ENCODE measurements at places on chromosomes 4 and X.

- DNase-seq = no peak
These were observed 734 bp downstream of the STOX2 start for GRCh38 chr4:183905593-183906488.

DNA sequence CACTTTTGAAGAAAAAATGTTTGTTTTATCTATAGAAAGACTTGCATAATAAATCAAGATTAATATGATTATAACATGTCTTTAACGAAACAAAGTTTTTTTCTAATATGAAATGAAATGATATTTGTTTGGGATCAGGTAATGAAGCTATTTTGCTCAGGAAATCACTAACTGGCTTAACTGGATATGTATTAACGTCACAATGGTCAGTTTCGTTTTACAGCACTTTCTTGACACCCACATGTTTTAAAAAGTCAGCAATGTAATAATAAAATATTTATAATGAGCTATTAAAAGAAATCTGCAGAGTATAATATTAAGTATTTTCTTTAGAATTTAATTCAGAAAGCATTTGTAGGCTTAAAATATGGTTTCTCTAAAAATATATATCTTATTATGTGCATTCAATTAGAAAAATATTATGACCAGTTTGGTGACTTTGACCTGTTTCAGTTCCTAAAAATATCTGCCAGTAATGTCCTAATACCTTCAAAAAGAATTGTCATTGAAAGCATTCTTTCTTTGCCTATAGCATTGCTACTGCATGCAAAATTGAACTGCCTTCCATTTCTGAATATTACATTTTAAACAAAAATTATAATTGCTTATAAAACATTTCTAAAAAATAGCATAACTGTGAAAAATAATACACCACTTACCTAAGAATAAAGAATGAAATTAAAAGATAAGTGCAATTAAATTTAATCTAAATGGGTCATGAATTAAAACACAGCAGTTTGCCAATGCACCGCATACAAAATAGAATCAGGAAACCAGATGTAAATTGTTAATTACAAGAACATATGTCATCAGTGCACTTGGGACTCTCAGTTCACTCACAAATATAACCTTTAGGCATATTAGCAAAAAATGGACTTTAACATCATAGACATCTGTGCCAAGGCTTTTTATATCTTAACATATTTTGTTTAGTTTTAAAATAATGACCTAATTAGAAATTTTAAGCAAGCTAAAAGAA, 31.6 kb downstream of the TIGD2 start:
- no peak for DNase-seq

GRCh38 chrX:115652221-115652620, 91.2 kb downstream of the PLS3 start:
- DNase-seq = no peak

DNA sequence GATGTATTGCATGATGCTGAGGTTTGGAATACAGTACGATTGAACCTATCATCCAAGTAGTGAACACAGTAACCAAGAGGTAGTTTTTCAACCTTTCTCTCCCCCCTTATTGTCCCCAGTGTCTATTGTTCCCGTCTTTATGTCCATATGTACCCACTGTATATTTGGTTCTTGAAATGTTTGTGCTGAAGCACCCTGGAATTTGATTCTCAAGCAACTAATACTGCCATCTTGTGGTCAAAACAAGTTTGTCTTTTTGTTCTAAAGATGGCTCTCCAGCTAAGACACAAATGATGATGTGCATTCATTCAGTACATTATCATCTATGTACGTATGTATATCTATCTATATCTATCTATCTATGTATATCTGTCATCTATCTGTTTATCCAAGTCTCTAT, 33.5 kb upstream of the DCX start:
- no peak for DNase-seq

DNA sequence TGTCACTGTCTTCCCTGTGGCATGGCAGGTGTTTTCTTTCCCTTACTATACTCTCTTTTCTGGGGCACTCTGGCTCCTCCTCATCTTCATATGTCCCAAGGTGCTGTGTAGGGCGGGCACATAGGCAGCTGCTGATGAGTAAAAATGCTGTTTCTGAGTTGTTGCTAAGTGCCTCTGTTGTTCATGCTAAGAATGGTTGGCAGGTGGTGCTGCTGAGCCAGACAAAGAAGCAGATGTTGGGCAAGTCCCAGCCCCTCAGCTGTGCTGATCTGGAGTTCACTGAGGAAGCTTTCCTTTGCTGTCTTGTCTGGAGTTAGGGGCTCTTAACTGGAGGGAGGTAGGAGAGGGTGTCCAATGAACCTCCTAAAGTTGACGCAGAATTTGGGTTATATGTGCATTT, 40.6 kb downstream of the HADH start:
- DNase-seq = peak; percentile 66

DNA sequence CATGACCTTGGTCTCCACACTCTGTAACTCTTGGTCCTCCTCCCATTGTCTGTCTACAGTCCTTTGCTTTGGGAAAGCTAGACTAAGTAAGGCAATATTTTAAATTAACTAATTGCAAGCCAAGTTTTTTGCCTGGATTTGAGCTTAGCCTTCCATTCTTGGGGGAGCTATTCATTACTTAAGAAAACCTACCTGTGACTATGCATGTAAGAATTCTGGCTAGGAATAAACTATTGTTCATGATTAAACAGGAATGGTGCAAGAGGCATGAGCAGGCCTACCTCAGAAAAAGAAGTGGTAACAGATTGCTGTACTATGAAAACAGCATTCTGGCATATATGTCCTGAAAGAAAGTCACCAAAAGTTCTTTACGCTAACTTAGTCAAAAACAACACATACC, 309.4 kb downstream of the MAPK10 start:
- DNase-seq = no peak

DNA sequence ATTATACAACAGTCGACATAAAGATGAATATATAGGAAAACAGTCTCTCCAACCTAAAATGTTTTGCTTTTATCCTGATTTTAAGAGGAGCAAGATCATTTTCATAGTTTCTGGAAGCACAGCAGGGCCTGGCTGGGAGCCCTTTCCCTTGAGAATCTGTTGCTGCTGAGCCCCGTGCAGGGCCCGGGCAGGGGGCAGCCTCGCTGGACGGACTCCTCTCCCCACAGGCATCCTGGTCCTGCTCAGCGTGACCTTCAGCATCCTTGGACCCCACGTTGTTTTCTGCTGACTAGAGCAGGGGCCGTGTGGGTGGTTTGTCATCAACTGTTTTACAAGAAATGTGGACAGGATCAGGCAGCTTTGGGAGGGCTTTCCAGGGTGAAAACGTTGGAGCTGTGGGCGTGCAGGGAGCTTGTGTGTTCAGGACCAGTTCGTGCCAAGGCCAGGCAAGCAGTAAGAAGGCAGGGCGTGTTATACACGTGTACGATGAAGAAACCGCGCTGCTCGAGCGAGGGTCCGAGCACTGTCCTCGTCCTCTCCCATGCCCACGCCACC, 25.0 kb downstream of the CPZ start:
- DNase-seq = no peak

GRCh38 chr4:73902817-73903547, 33.8 kb downstream of the CXCL1 start:
- no peak for DNase-seq

- no peak for DNase-seq
These were observed 115.8 kb downstream of the THOC2 start for GRCh38 chrX:123617007-123617406.

DNA sequence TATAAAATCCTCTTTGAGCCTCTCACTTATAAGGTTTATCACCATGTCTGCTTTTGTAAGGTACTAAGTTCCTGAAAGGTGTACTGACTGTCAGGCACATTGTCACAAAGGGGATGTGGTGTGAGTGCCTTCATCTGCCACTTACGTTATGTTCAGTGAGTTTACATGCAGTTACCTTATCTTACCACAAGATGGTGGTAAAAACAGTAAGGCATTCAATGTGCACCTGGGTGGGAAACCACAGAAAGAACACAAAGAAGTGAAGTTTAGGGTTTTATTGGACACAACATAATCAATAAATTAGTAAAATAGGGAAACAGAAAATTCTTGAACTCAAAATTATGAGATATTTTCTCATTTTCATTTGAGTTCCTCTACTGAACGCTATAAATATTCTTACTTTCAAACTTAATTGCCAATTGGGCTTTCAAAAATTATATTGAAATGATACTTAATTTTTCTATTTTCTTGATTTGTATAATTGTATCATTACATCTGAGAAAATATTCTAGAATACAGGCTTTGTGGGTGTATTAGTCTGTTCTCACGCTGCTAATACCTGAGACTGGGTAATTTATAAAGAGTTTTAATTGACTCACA, 650.8 kb downstream of the PCDH7 start:
- DNase-seq = no peak

DNA sequence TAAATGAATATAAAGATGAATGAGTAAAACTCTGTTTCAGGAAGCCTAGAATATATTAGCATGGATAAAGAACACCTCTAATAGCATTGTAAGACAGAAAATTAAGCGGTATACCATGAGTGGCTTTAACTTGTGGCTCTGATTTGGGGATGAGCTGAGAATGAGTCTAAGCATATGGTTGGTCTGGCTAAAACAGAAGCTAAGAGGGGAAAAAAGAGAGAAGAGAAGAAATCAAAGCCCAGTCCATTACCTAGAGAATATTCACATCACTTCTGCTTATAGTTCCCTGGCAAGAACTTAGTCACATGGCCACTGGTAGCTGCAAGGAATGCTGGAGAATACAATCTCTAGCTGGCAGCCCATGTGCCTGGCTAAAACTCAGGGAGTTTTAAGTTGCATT, 414.5 kb downstream of the PRDM5 start:
- no peak for DNase-seq

GRCh38 chr4:28350485-28350884, 1489.8 kb downstream of the STIM2 start:
- no peak for DNase-seq

DNA sequence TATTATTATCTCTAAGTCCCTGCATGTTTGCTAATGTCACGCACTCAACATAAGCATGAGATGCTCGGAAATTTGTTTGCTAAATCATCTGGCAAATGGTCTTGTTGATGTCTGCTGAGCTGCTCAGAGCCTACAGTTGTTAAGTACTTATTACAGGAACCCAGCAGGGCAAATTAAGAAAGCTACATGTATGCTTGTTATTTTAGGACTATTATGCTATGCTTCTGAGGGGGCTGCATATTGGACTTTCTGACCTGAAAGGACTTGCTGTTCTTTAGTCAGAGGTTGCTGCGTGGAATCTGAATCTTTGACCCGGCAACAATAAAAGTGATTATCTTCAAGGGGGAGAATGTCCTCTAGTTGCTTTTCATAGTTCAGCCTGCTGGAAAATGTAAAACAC, 36.3 kb upstream of the TENM3 start:
- DNase-seq = no peak

GRCh38 chr4:56746639-56747038, 65.5 kb upstream of the HOPX start:
- DNase-seq = no peak

DNA sequence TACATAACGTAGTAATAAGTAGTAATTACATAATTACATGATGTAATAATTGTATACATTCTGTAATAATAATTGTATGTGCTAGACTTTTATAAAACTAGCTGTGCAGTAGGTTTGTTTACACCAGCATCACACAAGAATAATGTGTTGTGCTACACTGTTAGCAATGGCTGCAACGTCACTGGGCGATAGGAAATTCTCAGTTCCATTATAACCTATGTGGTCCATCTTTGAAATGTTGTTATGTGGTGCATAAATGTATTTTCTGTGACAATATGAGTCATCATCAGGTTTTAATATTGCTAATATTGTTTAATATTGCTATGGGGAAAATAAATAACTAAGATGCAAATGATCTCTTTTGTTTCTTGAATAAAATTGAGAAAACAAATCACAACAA, 46.0 kb upstream of the ATP8A1 start:
- no peak for DNase-seq

- DNase-seq = no peak
These were observed 35.2 kb downstream of the SEPTIN11 start for GRCh38 chr4:76984788-76985211.

GRCh38 chrX:102835504-102836146, 101.4 kb upstream of the RAB40AL start:
- no peak for DNase-seq

GRCh38 chr4:119755599-119755998, 127.0 kb upstream of the PDE5A start:
- no peak for DNase-seq

DNA sequence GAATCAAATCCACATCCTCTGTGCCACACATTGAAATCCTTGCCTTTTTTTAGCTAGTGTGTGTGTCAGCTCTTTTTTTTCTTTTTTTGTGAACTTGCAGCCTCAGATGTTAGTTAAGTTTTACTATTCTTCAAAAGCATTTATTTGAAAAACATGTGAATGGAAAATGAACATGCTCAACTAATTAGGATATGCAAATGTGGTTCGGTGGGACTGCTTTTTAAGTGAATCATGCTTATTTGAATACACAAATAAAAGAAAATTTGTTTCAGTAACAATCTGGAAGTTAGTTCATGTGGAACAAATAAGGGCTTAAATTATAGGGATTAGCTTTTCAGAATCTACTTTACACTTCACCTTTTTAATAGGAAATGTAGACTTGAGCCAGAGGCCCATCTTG, 751.5 kb upstream of the FAM241A start:
- DNase-seq = no peak

- DNase-seq = peak; percentile 76
These were observed 69.8 kb downstream of the DTHD1 start for GRCh38 chr4:36351082-36351666.

DNA sequence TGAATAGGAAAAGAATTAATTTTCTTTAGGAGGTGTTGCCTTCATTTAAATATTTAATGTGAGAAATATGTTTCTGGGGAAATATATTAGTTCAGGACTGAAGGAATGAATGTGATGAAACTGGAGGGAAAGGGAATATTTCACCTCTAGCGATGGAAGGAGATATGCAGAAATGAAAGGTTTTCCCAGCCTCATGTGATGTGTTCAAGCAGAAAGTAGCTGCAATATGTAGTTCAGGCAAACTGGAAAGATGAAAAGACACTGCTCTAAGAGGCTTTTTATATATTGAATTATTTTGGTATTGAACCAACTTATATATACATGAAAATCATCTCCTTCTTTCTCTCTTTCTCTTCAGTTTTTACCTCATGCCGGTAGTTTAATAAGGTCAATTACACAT, 3.4 kb downstream of the GRID2 start:
- DNase-seq = no peak

GRCh38 chr4:77196866-77197265, 39.9 kb downstream of the CCNG2 start:
- no peak for DNase-seq

- DNase-seq = no peak
These were observed 75.7 kb upstream of the DCLK2 start for GRCh38 chr4:150002561-150002960.

- DNase-seq = no peak
These were observed 5.4 kb upstream of the FATE1 start for GRCh38 chrX:151710457-151710856.

DNA sequence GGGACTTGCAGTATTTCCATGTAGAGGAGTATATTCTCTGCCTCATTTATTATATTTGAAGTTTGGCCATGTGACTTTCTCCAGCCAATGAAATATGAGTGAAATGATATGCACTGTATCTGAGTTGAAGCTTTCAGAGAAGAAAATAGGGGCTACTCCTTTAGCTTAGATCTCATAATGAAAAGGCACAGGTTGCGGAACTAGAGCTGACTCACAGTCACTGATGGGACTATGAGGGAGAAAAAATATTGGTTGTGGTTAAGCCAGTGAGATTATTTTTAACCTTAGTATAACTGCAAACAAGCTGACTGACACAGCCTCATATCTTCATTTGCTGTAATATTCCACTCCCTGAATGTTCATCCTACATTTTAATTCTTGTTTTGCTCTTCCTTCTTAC, 1104.3 kb downstream of the RPA4 start:
- DNase-seq = no peak

Measured in stimulated activated CD4-positive, alpha-beta T cell treated with anti-CD3 and anti-CD28 coated beads, Interleukin-2, amount 100 ng/mL, for 24 hours (primary cell).